ENCODE measurements at places on chromosomes 4 and X. TPM values are rescaled to one million over a fixed set of nuclear protein-coding genes. Genes with fewer than 3 reads are reported as not detected.

DNA sequence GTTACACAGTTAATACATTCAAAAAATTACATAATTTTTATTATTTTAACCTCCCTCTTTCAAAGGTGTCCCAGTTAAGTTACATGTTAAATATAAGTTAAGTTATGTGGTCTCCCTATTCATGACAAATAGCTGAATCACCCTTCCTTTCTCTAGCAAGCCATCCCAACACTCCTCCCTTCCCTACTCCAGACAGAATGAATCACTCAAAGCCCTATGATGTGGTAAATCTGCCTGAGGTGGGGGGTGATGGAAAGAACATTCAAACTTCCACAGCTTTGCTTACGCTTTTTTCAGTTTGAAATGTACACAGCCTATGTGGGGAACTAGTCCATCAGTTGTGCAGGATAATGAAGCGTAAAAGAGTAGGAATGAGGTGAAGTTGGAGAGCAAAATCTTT lies 90.2 kb downstream of the CXCL13 start:
- DNase-seq = no peak

- DNase-seq = no peak
Measured at GRCh38 chr4:188639479-188640100, 500.3 kb downstream of the TRIML1 start.

Gene SAGE1
- total RNA-seq = not detected

DNA sequence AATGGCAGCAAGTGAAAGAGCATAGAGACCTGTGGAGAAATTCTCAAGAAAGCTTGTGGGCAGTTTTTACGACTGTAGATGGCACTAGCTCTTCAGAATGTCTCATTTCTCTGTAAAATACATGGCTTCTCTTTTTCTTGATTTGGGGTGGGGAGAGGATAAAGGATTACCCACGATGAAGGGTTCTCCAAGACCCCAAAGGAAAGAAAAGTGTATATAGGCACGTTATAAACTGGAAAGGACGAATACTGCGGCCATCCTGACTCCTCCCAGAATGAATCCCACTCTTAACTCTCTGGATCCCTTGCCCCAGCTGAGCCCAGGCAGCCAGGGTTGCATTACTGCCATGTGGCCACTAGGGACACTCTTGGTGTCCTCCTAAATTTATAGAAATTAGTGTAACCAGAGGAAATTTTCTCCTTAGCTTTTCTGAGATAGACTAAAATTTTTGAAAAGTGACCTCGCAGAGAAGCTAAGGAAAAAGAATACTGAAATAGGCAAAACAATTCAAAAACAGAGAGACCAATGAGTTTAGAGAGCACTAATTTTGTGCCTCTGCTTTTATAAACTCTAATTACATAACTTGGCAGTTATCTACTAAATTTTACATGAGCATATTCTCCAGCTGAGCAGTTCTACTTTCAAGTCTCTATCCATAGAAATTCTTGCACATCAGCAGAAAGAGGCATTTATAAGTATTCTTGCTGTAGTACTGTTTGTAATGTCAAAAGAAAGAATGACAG lies 37.8 kb upstream of the PCDH19 start:
- peak; percentile 67 for DNase-seq

DNA sequence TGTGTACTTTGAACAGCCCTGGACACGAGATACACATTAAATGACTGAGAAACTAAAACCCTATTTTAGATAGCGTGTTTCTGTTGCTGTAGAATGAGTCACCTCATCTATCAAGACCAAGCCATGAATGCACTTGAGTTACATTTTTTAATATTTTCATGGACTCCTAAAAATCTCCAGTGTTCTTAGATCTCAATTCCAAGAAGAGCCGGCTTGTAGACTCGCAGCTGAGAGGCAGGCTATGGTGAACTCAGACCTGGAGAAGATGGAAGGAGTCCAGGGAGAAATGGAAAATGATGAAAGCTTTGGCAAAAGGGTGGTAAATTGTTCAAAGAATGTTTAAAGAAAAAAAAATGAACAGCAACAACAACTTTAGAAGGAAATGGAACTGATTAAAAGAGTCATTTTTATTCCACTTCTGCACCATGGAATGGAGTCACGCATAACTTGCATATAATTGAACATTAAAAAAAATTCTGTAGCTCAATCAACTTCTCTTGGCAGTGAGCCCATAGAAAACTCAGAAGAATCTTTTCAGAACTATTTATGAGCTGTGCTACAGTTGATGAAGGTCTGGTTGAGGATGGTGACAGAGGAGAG lies 129.8 kb downstream of the MXRA5 start:
- no peak for DNase-seq

Measured in Karpas-422 (cell line).